ENCODE measurements at places on chromosomes 1 and 21. TPM values are rescaled to one million over a fixed set of nuclear protein-coding genes. Genes with fewer than 3 reads are reported as not detected.
A peak's percentile ranks its signal among the peaks of the same experiment; 100 is the strongest.

DNA sequence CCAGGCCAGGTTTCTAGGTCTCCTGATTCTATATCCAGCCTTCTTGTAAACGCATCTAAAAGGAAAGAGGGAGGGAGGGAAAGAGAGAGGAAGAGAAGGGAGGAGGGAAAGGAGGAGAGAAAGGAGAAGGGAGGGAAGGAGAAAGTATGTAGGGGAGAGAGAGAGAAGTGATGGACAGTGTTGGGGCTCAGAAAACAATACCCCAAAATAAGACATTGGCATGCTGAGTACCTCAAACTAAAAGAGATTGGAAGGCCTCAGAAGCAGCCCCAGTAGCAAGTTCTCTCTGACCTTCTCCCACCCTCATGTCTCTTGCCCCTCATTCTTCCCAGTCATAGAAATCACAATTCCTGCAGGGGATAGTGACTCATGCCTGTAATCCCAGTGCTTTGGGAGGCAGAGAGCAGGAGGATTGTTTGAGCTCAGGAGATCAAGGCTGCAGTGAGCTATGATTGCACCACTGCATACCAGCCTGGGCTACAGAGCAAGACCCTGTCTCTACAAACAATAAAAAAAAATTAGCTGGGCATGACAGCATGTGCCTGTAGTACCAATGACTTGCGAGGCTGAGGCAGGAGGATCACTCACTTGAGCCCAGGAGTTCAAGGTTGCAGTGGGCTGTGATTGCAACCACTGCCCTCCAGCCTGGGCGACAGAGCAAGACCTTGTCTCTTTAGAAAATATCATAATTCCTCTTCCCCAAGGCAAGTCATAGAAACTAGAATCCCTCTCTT is 51.2 kb downstream of the DNTTIP2 start:
- H3K4me1 ChIP-seq: no peaks in the 10 kb centered on the region
- no peak overlapping the region for H3K27ac ChIP-seq
- DNase-seq: no peak
- H3K27me3 ChIP-seq: no peaks in the 10 kb centered on the region

- H3K27me3 ChIP-seq: no peaks in the 10 kb centered on the region
- H3K27ac ChIP-seq: peak overlapping the region; percentile 66
- peaks cover 10% of the 10 kb centered on the region for H3K4me1 ChIP-seq
- H3K36me3 ChIP-seq: no peaks in the 10 kb centered on the region
- no peak for DNase-seq
Measured at GRCh38 chr1:220817907-220818306, 31.2 kb downstream of the MTARC1 start.

GRCh38 chr1:209815931-209816341 is 10.0 kb upstream of the IRF6 start:
- H3K4me1 ChIP-seq: no peaks in the 10 kb centered on the region
- no peak overlapping the region for H3K27ac ChIP-seq
- no peak overlapping the region for H3K4me3 ChIP-seq
- DNase-seq: peak; percentile 51
- H3K27me3 ChIP-seq: peaks cover 3% of the 10 kb centered on the region

GRCh38 chr1:9784508-9785133 is 39.1 kb downstream of the CLSTN1 start:
- H3K36me3 ChIP-seq: no peaks in the 10 kb centered on the region
- no peak overlapping the region for H3K27ac ChIP-seq
- peaks cover 16% of the 10 kb centered on the region for H3K4me1 ChIP-seq
- no peak overlapping the region for H3K4me3 ChIP-seq

GRCh38 chr21:31555741-31556191 is 103.7 kb upstream of the SOD1 start:
- no peak for DNase-seq
- H3K4me1 ChIP-seq: peaks cover 27% of the 10 kb centered on the region

DNA sequence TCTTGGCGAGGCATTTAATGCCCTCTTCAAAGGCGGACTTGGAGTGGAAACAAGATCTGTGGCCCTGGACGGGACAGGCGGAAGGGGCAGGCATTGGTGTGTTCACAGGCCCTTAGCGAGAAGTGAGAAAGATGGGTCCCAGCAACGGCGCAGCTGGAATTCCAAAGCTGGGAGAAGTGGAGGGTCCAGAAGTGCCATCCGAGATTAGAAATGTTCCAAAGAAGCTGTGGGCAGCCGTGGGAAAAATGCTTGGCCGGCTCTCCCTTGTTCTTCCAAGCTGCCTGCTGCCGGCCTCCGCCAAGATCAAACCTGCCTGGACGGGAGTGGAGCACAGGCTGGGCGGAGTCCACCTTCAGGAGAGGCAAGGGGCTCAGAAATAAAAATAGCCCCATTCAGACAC is 69.4 kb upstream of the ACTRT2 start:
- no peaks in the 10 kb centered on the region for H3K36me3 ChIP-seq
- peaks cover 4% of the 10 kb centered on the region for H3K27me3 ChIP-seq
- H3K4me3 ChIP-seq: no peak overlapping the region
- no peak overlapping the region for H3K27ac ChIP-seq

- no peaks in the 10 kb centered on the region for H3K4me1 ChIP-seq
- H3K27ac ChIP-seq: no peak overlapping the region
- DNase-seq: no peak
- H3K27me3 ChIP-seq: no peaks in the 10 kb centered on the region
- H3K4me3 ChIP-seq: no peak overlapping the region
- no peaks in the 10 kb centered on the region for H3K36me3 ChIP-seq
Measured at GRCh38 chr1:228185641-228185965, 20.0 kb downstream of the IBA57 start.

DNA sequence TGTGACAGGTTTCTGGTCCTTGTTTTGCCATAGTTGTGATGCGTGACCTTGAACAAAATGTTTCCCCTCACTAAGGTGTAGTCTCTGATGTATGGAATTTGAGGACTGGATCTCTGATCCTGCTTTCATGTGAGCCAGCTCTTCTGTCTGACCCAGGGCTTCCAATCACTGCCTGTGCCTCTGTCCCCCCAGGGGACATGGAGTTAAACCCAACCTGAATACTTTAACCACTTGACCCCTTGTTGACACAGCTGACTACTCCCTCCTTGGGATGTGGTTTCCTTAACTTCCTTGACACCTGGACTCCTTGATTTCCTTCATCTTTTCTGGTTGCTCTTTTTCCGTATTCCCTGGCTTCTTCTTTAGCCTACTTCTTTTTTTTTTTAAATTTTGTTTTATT is 36.0 kb upstream of the SSBP3 start:
- no peaks in the 10 kb centered on the region for H3K4me1 ChIP-seq
- DNase-seq: no peak
- H3K27me3 ChIP-seq: no peaks in the 10 kb centered on the region

GRCh38 chr1:36203554-36204346 is 20.5 kb upstream of the THRAP3 start:
- H3K36me3 ChIP-seq: no peaks in the 10 kb centered on the region
- peak overlapping the region; percentile 76 for H3K27ac ChIP-seq
- peak; percentile 65 for DNase-seq
- no peak overlapping the region for H3K4me3 ChIP-seq

- peaks cover 17% of the 10 kb centered on the region for H3K4me1 ChIP-seq
- H3K27me3 ChIP-seq: peaks cover 12% of the 10 kb centered on the region
- no peak overlapping the region for H3K27ac ChIP-seq
- no peak for DNase-seq
Measured at GRCh38 chr1:47235806-47236205, 3.8 kb upstream of the TAL1 start.

DNA sequence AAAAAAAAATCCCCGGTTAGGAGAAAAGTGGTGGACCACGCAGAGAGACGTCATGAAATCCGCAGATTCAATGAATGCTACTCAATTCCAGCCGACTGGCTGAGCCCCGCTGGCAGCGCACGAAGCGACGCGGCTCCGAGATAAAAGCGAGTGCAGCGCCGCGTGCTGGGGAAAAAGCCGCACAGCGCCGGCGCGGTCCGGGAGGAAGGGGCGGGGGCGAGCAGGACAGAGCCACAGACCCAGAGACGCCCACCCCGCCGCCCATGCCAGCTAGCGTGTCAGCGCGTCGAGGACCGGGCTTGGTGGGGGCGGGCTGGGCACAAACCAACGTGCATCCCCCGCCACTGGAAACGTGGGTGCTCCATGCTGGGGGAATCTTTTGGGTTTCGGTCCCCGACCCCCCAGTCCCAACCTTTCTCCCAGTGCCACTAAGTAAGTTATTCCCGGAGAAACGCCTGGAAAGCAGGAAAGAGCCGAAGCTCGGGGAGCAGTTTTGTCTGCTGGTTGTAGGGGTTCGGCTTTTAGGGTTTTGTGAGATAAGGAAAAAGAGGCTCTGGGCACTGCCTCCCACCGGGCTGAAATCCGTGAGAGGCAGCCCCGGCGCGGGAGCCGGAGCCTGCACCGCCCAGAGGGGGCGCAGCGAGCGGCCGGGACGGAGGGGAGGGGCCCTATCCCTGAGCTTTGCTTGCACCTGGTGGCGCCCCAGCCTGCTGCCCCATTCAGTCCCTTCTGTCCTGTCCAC is at the start of gene KCNJ6:
Gene KCNJ6, minus strand, starts transcription at position 148 of the 742 bp plus-strand sequence. CDS start 75,775 bp downstream, outside the sequence.
- peaks cover 3% of the 10 kb centered on the region for H3K27me3 ChIP-seq
- peaks cover 12% of the 10 kb centered on the region for H3K4me1 ChIP-seq
- peak; percentile 80 for DNase-seq
- no peak within 1 kb of the TSS for H3K27ac ChIP-seq
- no peaks in the 10 kb centered on the region for H3K36me3 ChIP-seq

- no peaks in the 10 kb centered on the region for H3K27me3 ChIP-seq
- no peaks in the 10 kb centered on the region for H3K36me3 ChIP-seq
- no peak overlapping the region for H3K4me3 ChIP-seq
- no peak overlapping the region for H3K27ac ChIP-seq
- DNase-seq: no peak
- H3K4me1 ChIP-seq: peaks cover 47% of the 10 kb centered on the region
Measured at GRCh38 chr1:25468033-25468432, 37.3 kb downstream of the MACO1 start.

GRCh38 chr1:217425422-217425821 is 205.5 kb downstream of the GPATCH2 start:
- H3K36me3 ChIP-seq: peaks cover under 1% of the 10 kb centered on the region
- no peaks in the 10 kb centered on the region for H3K27me3 ChIP-seq
- no peak overlapping the region for H3K4me3 ChIP-seq
- no peak overlapping the region for H3K27ac ChIP-seq
- H3K4me1 ChIP-seq: no peaks in the 10 kb centered on the region

GRCh38 chr1:83500987-83501591 is 497.8 kb downstream of the TTLL7 start:
- no peaks in the 10 kb centered on the region for H3K36me3 ChIP-seq
- peaks cover 14% of the 10 kb centered on the region for H3K4me1 ChIP-seq
- H3K27me3 ChIP-seq: no peaks in the 10 kb centered on the region
- H3K27ac ChIP-seq: no peak overlapping the region

DNA sequence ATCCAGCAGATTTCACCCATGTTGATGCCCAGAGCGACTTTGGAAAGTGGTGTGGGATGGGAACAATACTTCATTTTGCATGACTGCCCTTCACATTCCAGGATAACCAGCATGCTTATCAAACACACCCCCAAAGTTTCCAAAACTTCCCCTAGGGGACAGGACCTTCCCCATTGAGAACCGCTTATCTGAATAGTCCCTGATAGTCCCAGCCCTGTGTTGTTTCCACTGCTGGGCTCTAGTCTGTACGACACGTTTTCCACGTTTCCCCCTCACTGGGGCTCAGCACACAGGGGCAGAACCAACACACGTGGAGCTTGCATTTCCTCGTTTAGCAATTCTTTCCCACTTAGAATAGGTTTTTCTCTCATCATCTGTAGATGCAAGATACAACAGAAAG is 61.0 kb downstream of the BACE2 start:
- peaks cover 51% of the 10 kb centered on the region for H3K36me3 ChIP-seq
- no peak overlapping the region for H3K4me3 ChIP-seq
- H3K27ac ChIP-seq: no peak overlapping the region
- DNase-seq: no peak
- peaks cover 35% of the 10 kb centered on the region for H3K4me1 ChIP-seq
- H3K27me3 ChIP-seq: no peaks in the 10 kb centered on the region

Gene HSD3B1
- total RNA-seq: not detected

Gene LRRC3
- 1.2 TPM for total RNA-seq

Gene WDR4
- 285 TPM for total RNA-seq

Gene TRIM62
- 18.1 TPM for total RNA-seq

Gene F5
- not detected for total RNA-seq

Gene LAD1
- 151 TPM for total RNA-seq

All from stomach (tissue), 19 donors.